ENCODE measurements at places on chromosomes 7 and 10.

GRCh38 chr10:108771106-108771505 lies 1152.2 kb downstream of the XPNPEP1 start:
- no peaks in the 10 kb centered on the region for H3K4me1 ChIP-seq
- H3K27me3 ChIP-seq, result no peaks in the 10 kb centered on the region
- H3K4me3 ChIP-seq, result no peak overlapping the region

GRCh38 chr7:85620936-85621685 lies 434.3 kb upstream of the SEMA3D start:
- peaks cover 2% of the 10 kb centered on the region for H3K4me1 ChIP-seq
- H3K4me3 ChIP-seq, result no peak overlapping the region
- H3K36me3 ChIP-seq, result no peaks in the 10 kb centered on the region
- DNase-seq, result no peak

GRCh38 chr10:97466755-97467154 lies 20.8 kb downstream of the ZDHHC16 start:
- no peak overlapping the region for H3K27ac ChIP-seq
- no peak overlapping the region for H3K4me3 ChIP-seq
- H3K36me3 ChIP-seq, result peaks cover 36% of the 10 kb centered on the region
- no peaks in the 10 kb centered on the region for H3K4me1 ChIP-seq
- H3K27me3 ChIP-seq, result no peaks in the 10 kb centered on the region

DNA sequence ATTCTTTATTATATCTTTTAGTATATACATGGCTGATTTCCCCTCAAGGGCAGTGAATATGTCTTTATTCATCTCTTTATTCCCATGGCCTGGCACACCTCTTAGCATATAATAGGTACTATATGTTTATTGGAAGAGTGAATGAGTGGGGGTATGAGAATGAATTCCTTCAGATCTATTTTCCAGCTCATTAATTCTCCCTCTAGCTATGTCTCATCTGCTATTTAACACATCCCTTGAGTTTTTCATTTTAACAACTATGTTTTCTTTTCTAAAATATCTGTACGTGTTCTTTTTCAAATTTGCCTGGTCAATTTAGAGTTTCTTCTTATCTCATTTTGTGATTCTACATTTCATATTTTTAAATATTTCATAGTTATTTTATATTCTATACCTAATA lies 14.4 kb downstream of the HPS1 start:
- H3K4me3 ChIP-seq, result no peak overlapping the region
- DNase-seq, result no peak
- no peak overlapping the region for H3K27ac ChIP-seq
- no peaks in the 10 kb centered on the region for H3K4me1 ChIP-seq
- H3K27me3 ChIP-seq, result no peaks in the 10 kb centered on the region
- H3K36me3 ChIP-seq, result peaks cover 56% of the 10 kb centered on the region

DNA sequence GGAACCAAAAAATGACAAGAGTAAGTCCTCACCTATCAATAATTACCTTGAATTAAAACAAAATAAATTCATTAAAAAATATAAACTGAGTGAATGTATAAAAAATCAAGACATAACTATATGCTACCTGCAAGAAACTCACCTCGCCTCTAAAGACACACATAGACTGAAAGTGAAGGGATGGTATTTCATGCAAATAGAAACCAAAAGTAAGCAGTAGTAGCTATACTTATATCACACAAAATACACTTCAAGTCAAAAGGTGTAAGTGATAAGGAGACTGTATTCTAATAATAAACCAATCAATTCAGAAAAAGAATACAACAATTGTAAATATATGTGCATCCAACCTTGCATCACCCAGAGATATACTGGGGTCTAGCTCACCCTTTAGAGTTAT lies 332.6 kb downstream of the SH2D4B start:
- no peak overlapping the region for H3K27ac ChIP-seq
- H3K4me3 ChIP-seq, result no peak overlapping the region
- H3K27me3 ChIP-seq, result peaks cover 9% of the 10 kb centered on the region
- no peak for DNase-seq
- no peaks in the 10 kb centered on the region for H3K4me1 ChIP-seq

DNA sequence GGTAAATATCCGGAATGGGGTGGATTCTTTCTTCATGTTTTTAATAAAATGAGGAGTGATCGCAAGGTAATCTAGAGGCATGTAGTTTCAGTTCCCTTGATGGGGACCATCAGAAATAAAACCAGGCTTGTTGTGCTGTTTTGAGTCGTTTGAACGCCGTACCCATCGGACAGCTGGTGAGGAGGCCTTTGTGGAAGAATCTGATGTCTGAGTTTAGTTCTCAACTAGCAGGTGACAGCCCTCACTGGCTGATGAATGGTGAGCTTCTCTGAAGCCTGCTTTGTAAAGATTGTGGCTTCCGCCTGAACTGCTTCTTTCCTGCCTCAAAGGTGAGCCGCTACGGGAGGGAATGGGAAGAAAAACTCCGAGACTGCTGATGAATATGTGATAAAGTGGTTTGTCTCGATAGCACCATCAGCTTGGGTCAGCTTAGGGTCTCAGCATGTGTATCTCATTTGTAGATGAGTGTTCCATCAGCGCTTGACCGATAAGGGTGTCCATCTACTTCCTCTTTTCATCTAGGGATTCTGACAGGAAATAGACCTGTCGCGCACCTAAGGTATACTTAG lies 977 bp downstream of the TMEM248 start:
- peaks cover 52% of the 10 kb centered on the region for H3K4me1 ChIP-seq
- H3K27me3 ChIP-seq, result peaks cover 4% of the 10 kb centered on the region
- peak overlapping the region; percentile 98 for H3K27ac ChIP-seq
- peak; percentile 22 for DNase-seq
- peak overlapping the region; percentile 98 for H3K4me3 ChIP-seq

DNA sequence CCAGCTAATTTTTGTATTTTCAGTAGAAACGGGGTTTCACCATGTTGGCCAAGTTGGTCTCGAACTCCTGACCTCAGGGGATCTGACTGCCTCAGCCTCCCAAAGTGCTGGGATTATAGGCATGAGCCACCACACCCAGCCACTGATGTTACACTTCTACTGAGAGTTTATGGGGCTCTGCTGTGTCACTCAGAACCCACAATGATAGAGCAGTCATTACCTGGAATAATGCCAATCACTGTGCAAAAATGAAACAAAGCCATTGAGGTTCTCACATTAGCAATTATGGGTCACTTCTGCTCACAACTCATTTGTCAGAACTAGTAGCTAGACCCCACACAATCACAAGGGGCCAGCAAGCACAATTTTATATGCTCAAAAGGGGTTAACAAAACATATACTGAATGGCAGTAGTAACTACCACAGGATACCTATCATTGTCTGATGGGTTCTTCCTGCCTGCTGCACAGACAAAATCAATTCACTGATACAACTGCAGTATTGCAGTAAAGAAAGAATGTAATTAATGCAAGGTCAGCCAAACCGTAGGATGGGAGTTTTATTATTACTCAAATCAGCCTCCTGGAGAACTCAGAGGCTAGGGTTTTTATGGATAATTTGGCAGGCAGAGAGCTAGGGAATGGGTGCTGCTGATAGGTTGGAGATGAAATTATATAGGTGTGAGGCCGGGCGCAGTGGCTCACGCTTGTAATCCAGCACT lies 72.1 kb upstream of the TRIM24 start:
- H3K4me1 ChIP-seq, result no peaks in the 10 kb centered on the region
- H3K4me3 ChIP-seq, result no peak overlapping the region
- no peak overlapping the region for H3K27ac ChIP-seq
- no peak for DNase-seq
- H3K27me3 ChIP-seq, result no peaks in the 10 kb centered on the region
- no peaks in the 10 kb centered on the region for H3K36me3 ChIP-seq

DNA sequence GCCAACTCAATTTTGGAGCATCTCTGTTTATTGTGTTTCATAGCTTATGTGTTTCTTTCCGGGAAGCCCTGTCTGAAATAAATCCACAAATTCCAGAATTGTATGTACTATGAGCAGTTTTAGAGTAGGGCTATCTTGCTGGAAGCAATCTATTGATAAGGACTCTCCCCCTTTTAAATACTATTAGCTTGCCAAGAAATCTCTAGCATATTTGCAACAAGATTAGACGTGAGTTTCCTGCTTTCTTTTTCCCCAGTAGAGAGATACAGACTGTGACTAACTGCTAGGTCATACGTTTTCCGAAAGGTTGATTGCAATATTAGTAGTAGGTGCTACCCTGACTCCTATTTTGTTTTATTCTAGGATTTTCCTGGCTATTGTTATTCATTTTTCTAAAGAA lies 277.0 kb downstream of the MALRD1 start:
- H3K4me1 ChIP-seq, result no peaks in the 10 kb centered on the region
- DNase-seq, result no peak
- H3K27me3 ChIP-seq, result no peaks in the 10 kb centered on the region
- H3K27ac ChIP-seq, result no peak overlapping the region
- no peaks in the 10 kb centered on the region for H3K36me3 ChIP-seq

DNA sequence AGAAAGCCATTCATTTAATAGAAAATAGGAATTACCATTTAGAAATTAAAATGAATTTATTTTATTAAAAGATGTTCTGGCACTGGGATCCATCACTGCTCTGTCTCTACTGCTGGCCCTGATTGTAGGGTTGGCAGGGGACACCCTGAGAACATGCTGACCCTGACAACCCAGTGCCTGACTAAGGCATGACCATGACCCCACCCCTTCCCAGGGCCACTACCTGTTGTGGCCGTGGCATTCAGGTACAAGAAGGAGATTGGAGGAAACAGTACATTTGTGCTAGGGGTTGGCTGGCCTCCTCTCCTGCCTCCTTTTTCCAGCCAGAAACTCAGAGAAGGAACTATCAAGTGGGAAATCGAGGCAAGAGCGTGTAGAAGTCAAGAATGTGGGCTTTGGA lies 197.0 kb upstream of the ZMIZ1 start:
- no peak overlapping the region for H3K27ac ChIP-seq
- peaks cover 2% of the 10 kb centered on the region for H3K4me1 ChIP-seq
- peaks cover 4% of the 10 kb centered on the region for H3K27me3 ChIP-seq

- peak overlapping the region; percentile 75 for H3K27ac ChIP-seq
- H3K27me3 ChIP-seq, result no peaks in the 10 kb centered on the region
- DNase-seq, result no peak
- H3K4me1 ChIP-seq, result peaks cover 61% of the 10 kb centered on the region
Observed at GRCh38 chr7:92695308-92696261, 105.4 kb upstream of the FAM133B start.

- peaks cover 40% of the 10 kb centered on the region for H3K27me3 ChIP-seq
- no peak overlapping the region for H3K27ac ChIP-seq
- peaks cover 8% of the 10 kb centered on the region for H3K4me1 ChIP-seq
- no peaks in the 10 kb centered on the region for H3K36me3 ChIP-seq
- peak; percentile 19 for DNase-seq
Observed at GRCh38 chr10:117217196-117217761, 20.0 kb downstream of the KCNK18 start.

GRCh38 chr7:54813398-54813797 lies 54.4 kb upstream of the SEC61G start:
- DNase-seq, result no peak
- peaks cover 5% of the 10 kb centered on the region for H3K27me3 ChIP-seq
- no peaks in the 10 kb centered on the region for H3K4me1 ChIP-seq
- no peak overlapping the region for H3K4me3 ChIP-seq
- H3K27ac ChIP-seq, result no peak overlapping the region

- peaks cover 18% of the 10 kb centered on the region for H3K27me3 ChIP-seq
- H3K36me3 ChIP-seq, result no peaks in the 10 kb centered on the region
- peaks cover 16% of the 10 kb centered on the region for H3K4me1 ChIP-seq
- DNase-seq, result no peak
- no peak overlapping the region for H3K27ac ChIP-seq
Observed at GRCh38 chr10:89189211-89189734, 17.8 kb downstream of the CH25H start.

GRCh38 chr10:128716181-128716580 lies 590.0 kb upstream of the MKI67 start:
- DNase-seq, result no peak
- H3K4me1 ChIP-seq, result no peaks in the 10 kb centered on the region
- no peak overlapping the region for H3K27ac ChIP-seq
- no peak overlapping the region for H3K4me3 ChIP-seq
- peaks cover 6% of the 10 kb centered on the region for H3K27me3 ChIP-seq
- no peaks in the 10 kb centered on the region for H3K36me3 ChIP-seq

DNA sequence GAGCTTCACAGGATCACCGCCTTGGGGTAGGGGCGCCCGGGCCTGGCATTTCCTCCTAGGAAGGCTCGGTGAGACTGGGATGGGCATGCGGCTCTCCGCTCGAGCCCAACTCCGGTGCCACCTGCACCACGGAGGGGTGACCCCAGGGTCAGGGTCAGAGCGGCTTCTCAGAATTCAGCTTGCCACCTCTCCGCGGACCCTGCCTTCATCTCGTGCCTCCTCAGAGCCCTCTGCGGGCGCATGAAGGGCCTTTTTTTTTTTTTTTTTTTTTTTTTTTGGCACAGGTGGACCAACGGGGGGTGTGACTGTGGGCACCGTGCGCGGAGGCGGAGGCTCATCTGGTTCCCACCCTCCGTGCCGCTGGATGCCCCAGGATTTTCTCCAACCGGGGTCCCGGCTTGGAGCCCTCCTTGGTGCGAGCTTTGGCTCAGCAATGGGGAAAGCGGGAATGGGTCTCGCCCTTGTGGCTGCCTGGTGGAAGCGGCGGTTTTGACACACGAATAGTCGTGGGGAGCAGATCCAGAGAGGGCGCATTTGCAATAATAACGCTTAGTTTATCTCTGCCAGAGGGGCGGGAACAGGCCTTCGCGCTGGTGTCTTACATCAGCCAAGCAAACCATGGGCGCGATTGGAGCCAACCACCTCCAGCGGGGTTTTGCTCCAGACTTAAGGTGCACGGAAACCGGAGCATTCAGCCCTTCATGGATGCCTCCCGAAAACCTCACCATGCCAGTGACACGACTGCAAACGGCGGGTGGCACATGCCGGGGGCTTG lies 5.0 kb upstream of the TNRC18 start:
- H3K4me3 ChIP-seq, result no peak overlapping the region
- no peak overlapping the region for H3K27ac ChIP-seq
- peaks cover 74% of the 10 kb centered on the region for H3K27me3 ChIP-seq
- H3K36me3 ChIP-seq, result no peaks in the 10 kb centered on the region

GRCh38 chr7:143346018-143346417 lies 16.5 kb downstream of the FAM131B start:
- no peaks in the 10 kb centered on the region for H3K36me3 ChIP-seq
- H3K27ac ChIP-seq, result no peak overlapping the region
- H3K4me3 ChIP-seq, result no peak overlapping the region

- H3K27me3 ChIP-seq, result peaks cover 41% of the 10 kb centered on the region
- no peaks in the 10 kb centered on the region for H3K4me1 ChIP-seq
- H3K36me3 ChIP-seq, result no peaks in the 10 kb centered on the region
Observed at GRCh38 chr10:23081221-23081750, 14.1 kb upstream of the MSRB2 start.

DNA sequence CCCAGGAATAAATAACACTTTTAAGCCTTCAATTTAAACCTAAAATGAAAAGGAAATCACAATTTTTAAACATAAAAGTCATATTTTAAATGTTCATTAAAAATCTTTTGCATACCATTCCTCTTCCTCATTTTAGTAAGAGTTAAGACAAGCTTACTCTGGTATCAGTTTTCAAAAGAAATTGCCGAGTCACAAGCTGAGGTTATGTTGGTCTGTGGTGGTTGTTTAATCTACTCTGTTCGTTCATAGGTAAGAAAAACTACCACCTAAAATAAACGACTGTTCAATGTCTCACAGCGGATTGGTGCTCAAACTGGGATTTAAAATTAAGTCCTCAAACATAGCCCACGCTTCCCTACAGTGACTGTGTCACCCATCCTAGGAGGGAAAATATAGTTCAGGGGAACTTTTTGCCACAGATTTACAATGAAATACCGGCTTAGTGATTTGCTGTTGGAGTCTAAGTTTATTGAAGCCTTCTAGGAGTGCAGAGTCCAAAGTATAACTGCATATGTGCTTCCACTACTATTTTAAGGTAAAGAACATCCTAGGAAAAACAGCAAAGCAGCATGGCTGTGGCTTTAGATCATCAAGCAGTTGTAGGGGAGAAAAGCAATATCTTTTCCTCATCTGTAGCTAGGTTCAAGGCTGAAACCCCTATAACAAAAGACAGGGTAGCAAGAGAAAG lies 61.1 kb downstream of the GNAT3 start:
- no peak overlapping the region for H3K27ac ChIP-seq
- no peaks in the 10 kb centered on the region for H3K4me1 ChIP-seq
- H3K4me3 ChIP-seq, result no peak overlapping the region
- no peak for DNase-seq
- H3K27me3 ChIP-seq, result no peaks in the 10 kb centered on the region
- H3K36me3 ChIP-seq, result no peaks in the 10 kb centered on the region

All from activated naive CD8-positive, alpha-beta T cell treated with anti-CD3 and anti-CD28 coated beads, Interleukin-2, amount 50 U/mL, for 24 hours (primary cell).